Adipocyte (in vitro differentiated cells): ENCODE measurements at places on chromosomes 1 and 21.
A peak's percentile ranks its signal among the peaks of the same experiment; 100 is the strongest.

DNA sequence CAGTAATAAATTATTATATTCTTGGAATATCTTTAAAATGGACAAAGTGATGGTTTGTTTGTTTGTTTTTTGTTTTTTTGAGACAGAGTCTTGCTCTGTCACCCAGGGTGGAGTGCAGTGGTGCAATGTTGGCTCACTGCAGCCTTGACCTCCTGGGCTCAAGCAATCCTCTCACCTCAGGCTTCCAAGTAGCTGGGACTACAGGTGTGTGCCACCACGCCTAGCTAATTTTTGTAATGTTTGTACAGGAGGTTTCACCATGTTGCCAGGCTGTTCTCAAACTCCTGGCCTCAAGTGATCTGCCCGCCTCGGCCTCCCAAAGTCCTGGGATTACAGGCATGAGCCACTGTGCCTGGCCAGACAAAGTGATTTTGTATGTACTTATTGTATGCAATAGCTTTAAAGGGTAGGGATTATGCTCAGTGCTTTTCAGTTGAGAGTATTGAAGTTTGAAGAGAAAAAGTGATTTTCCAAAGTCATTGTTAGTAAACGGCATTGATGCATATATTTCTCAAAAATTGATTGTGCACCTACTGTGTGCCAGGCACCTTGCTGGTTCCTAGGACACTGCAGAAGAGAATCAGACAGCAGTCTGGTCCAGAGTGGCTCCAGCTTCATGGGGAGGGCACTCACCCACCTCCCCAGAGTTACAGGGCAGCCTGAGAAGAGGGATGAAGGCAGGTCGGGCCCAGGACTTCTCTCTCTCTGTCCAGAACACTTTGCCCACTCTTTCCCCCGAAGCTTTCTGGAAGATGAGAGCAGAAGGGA is 34.2 kb upstream of the TTC22 start:
- DNase-seq = no peak

DNA sequence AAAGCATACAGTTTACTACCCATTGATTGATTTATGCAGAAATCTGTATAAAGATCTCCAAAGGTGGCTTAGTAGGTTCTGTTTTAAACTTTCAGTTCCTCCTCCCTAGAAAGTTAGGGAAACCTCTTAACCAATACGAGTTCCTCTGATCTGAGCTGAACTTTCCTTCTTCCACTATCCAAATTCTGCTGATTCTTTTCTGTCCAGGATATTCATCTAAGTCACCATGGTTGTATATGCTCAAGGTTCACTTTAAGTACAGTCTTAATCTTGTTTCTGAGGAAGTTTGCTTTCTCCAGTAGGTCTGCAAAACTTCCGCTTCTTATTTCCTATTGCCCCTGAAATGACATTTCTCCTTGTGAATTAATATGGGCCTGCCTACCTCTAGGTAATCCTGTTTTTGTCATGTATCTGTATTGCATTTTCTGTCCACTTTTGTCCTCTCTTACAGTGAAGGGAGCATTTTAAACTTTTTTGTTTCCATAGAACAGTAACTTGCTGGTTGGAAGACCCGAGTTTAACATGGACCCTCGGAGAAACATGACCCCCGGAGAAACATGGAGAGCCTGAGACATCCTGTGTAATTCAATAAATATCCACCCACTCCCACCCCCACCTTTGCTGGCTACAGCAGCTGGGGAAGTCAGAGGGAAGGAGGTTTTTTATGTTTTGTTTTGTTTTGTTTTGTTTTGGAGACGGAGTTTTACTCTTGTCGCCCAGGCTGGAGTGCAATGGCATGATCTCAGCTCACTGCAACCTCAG is 16.7 kb upstream of the TUT4 start:
- no peak for DNase-seq

DNA sequence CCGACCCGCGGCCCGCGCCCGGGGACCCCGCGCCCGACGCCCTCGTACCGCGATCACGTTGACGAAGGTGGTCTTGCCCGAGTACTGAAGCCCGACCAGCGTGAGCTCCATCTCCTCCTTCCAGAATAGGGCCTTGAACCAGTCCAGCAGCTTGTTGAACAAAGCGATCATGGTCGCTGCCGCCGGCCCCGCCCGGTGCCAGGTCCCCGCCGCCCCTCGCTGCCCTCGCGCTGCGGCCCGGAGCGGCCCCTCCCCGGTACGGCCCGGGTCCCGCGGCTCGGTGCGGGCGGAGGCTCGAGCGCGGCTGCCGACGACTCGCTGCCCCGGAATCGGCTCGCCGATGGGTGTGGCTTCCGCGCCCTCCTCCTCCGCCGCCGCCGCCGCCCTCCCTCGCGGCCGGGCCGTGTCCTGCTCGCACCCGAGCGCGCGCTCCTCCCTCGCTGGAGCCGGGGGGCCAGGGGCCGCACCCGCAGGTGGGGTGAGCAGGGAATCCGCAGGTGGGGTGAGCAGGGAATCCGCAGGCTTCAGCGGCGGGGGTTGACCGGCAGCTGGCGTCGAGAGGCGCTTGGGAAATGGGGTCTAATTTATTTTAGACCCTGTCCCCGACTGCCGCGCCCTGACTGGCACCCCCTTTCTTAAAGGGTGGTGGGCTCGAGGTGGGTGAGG is at the start of gene ARL8A:
TSS of gene ARL8A (minus strand) at position 336 of the 666 bp plus-strand sequence. CDS start at position 171, 165 bp downstream.
- DNase-seq = peak; percentile 81

DNA sequence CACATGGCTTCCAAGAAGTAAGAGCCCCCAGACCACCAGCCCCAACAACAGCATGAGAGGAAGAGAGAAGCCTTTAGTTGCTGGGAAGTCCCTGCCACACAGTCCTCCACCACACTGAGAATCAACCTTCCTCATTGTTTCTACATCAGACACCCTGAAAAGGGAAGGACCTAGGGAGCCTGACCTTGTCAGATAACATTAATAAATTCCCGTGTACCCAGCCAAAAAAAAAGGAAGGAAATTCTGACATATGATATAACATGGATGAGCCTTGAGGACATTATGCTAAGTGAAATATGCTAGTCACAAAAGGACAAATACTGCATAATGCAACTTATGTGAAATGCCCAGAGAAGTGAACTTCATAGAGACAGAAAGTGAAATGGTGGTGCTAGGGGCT is 65.6 kb upstream of the ARHGAP29 start:
- DNase-seq = no peak

DNA sequence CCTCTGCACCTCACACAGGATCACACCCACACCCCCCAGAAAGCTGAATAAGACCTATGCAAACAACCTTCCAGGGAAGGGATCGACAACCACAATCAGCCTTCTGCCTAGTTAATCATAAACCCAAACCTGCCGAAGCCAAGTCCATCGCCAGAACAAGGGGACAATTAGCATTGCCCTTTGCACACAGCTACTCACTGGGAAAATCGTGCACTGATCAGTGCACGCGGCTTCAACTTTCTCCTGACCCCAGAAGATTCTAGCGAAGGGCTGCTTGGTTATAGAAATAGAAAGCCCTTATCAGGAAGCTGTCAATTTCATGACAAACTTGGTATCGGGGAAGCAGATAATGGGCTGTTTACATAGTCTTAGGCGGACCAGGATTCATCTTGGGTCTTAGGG is 29.5 kb downstream of the RUNX1 start:
- DNase-seq = no peak

- DNase-seq = no peak
Observed at GRCh38 chr1:218475275-218475674, 130.1 kb downstream of the TGFB2 start.

- no peak for DNase-seq
Observed at GRCh38 chr1:46530791-46531409, 20.5 kb downstream of the KNCN start.

- DNase-seq = no peak
Observed at GRCh38 chr1:17559615-17560419, 20.3 kb downstream of the ARHGEF10L start.

GRCh38 chr1:17437580-17438317 is 1.7 kb downstream of the RCC2 start:
- DNase-seq = peak; percentile 78

DNA sequence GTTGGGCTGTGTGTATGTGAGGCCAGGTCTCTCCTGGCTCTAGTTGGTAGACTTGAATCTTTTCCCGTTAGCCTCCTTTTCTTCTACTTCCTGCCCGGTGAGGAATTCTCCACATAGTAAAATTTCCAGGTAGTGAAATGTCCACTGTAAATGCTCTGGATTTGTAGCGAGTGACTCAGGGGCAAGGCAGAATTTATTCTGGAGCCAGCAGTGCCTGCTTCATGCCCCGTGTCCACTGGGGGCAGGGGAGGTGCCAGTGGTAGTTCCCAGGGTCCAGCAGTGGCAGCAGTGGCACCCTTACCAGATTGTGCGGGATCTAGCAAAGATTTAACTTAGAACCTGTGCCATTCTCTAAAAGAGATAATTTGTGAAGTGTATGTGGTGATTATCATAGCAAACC is 74.5 kb upstream of the USP24 start:
- DNase-seq = no peak

- DNase-seq = no peak
Observed at GRCh38 chr1:210302501-210302900, 26.2 kb upstream of the HHAT start.

GRCh38 chr1:31757204-31757679 is 6.9 kb downstream of the ADGRB2 start:
- DNase-seq = no peak

- peak; percentile 87 for DNase-seq
Observed at GRCh38 chr1:112706505-112707220, at the start of gene RHOC. RHOC (minus strand) TSS chr1:112707127; CDS start chr1:112703799, 3,328 bp downstream.

DNA sequence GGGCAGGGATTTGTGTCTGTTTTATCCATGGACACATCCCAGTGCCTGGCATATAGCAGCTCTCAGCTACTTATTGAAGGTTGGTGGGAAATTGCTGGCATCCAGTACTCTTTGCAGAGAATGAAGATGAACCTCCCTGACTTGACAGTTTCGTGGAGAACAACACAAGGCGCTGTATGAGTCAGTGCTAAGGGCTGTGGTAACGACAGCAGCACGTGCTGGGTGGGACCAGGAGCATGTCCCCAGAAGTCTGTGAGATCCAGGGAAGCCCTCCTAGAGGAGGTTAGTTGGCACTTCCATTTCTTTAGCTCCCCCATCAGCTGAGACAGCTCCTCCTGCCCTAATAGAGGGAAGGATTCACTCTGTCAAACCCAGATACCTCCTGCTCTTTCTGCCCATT is 25.9 kb upstream of the IL19 start:
- DNase-seq = no peak

GRCh38 chr21:41778930-41779600 is 12.2 kb upstream of the RIPK4 start:
- DNase-seq = no peak

- DNase-seq = no peak
Observed at GRCh38 chr1:247115141-247115510, 11.0 kb upstream of the ZNF669 start.

GRCh38 chr1:7717748-7718368 is 53.2 kb upstream of the VAMP3 start:
- no peak for DNase-seq

DNA sequence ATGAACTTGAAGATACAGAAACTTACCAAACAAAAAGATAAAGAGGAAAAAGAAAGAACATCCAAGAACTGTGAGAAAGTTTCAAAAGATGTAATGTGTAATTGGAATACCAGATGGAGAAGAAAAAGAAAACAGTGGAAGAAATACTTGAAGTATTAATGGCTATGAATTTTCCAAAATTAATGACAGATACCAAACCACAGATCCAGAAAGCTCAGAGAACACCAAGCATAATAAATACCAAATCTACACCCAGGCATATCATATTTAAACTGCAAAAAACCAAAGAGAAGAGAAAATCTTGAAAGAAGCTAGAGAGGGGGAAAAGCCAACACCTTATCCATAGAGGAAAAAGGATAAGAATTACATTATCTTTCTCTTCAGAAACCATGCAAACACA is 136.4 kb downstream of the CLIC6 start:
- no peak for DNase-seq

DNA sequence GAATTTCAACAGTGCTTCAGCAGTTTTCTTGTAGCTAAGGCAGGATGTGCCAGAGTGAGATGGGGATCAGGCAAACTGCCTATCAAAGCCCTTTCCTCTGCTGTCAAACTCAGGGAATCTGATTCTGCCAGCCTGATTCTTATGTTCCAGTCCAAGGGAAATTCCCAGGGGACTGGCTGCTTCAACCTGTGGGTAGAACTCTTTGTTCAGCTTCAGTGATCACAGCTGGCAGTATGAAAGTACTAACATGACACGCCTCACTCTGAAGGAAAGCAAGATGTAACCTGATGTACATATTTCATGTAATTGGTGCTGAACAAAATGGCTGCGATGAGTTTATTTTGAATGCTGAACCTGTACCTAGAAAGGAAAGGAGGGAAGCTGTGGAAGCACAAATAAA is 40.1 kb upstream of the SLC5A9 start:
- no peak for DNase-seq

- DNase-seq = no peak
Observed at GRCh38 chr21:31484219-31484618, 140.2 kb upstream of the TIAM1 start.
